ENCODE measurements at places on chromosomes 13 and 19.

DNA sequence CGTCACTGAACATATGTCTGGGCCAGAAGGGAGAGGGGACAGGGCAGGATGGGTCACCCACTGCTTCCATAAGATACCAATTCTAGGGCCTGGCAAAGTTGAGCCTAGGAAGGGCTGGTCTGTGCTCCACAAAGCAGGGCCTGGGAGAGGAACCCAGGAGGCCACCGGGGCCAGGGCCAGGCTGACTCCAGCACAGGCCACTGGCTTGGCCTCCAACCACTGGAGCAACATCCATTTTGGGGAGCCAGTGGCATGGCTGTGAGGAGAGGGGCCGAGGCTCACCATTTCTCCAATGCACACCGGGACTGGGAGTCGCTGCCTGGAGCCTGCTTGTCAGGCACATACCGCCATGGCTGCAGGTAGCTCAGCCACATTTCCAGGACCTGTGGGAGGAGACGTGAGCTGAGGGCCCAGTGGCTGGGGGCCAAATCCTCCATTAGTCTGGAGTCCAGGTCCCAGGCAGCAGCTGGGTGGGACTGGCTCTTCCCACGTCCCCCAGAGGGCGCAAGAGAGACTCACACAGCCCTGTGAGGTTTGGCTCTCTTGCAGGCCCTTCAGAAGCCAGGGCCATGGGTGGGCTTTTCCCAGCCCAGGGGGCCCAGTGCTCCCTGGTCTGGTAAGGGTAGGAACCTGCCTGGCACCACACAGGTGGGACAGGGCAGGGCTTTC lies 27.7 kb downstream of the TUBA3C start:
- DNase-seq: no peak

GRCh38 chr13:28548468-28548867 lies 53.5 kb upstream of the FLT1 start:
- DNase-seq: no peak

GRCh38 chr13:49219647-49220035 lies 497 bp upstream of the MLNR start:
- no peak for DNase-seq

DNA sequence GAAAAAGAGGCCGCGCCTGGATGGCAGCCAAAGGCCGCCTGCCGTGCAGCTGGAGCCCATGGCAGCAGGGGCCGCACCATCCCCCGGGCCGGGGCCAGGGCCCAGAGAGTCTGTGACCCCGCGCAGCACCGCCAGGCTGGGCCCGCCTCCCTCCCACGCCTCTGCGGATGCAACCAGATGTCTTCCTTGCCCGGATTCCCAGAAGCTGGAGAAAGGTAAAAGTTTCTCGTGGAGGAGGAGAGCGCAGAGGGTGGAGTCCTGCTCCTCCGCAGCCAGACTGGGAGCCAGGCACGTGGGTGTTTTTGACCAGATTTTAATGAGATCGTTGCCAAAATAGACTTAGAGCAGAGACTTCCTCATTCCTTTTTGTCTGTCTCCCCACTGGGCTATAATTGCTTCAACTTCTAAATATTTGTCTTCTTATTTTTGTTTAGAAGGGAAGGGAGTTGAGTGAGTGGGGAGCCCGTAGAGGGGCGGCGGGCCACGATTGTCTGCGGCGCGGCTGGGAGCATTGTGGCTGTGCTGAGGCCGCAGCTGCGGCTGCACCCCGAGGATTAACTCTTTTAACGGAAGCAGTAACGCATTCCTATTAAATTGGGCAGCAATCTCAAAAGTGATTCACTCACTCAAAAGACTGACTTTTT lies 22.8 kb upstream of the NDUFS7 start:
- DNase-seq: no peak

GRCh38 chr13:30870049-30870884 lies 35.8 kb upstream of the MEDAG start:
- no peak for DNase-seq

DNA sequence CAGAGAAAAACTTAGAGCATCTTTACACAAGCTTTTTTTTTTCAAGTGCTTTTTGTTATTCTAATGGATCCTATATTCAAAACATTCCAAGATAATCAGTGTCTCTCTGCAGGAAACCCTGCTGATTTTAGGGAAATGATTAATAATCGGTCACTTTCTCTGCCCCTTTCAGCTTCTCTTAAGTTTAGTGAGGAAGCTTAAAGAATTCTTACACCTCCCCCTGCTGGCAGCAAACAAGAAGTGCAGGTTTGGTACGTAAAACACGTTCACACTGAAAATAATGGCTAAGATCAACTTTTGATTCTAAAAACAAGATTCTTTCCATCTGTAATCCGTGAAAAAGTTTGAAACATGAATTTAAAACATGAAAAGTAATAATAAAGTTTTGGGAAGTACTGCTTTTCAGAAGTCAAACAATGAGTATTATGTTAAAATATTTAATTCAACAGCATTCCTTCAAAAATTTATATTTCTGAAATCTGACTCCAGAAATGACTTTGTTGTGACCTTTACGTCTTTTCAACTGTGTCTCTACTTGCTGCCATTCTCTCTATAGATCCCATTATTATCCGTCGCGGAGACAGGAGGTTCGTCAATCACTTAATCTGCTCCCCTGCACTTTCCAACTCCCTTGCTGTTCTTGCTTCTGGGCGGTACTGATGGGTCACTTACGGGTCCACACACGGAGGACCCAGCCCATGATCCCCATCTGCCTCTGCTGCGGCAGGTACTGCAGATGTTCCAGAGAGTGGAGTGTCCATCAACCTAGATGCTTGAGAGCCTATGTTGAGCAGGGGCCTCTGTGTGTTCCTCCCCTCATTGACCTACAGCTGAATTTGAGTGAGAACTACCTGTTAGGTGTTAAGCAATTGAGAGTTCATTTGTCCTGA lies 203.1 kb upstream of the EDNRB start:
- no peak for DNase-seq

- no peak for DNase-seq
Measured at GRCh38 chr13:23377579-23377978, 55.9 kb downstream of the SACS start.

DNA sequence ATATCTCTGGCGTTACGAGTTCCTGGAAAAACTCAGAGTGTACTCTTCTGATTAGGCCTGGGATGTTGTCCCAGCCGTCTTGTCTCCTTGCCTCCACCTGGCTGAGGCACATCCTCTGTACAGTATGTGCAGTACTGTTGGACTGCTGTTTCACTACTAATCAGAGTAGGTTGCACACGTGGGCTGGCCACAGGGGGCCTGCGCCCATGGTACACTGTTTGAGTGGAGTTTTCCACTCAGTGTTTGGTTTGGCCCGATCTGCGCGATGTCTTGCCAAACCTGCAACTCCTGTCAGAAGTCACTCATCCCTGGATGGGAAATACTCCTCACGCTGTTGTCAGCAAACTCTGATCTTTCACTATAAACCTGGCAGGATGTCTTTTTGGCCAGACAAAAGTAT lies 189.6 kb upstream of the CSNK1A1L start:
- no peak for DNase-seq

GRCh38 chr13:59879281-59879680 lies 284.4 kb downstream of the DIAPH3 start:
- DNase-seq: no peak

DNA sequence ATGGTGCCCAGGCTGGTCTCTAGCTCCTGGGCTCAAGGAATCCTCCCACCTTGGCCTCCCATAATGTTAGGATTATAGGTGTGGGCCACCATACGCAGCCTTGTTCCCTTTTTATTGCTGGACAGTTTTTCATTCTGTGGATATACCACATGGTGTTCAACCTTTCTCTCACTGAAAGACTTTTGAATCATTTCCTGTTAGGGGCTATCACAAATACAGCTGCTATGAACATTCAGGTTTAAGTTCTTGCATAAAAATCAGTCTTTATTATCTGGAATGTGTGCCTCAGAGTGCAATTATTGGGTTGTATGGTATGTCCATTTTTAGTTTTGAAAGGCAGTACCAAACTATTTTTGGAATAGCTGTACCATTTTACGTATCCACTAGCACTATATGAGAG lies 647.2 kb downstream of the LIG4 start:
- no peak for DNase-seq

GRCh38 chr13:30142486-30143211 lies 164.7 kb downstream of the KATNAL1 start:
- no peak for DNase-seq

DNA sequence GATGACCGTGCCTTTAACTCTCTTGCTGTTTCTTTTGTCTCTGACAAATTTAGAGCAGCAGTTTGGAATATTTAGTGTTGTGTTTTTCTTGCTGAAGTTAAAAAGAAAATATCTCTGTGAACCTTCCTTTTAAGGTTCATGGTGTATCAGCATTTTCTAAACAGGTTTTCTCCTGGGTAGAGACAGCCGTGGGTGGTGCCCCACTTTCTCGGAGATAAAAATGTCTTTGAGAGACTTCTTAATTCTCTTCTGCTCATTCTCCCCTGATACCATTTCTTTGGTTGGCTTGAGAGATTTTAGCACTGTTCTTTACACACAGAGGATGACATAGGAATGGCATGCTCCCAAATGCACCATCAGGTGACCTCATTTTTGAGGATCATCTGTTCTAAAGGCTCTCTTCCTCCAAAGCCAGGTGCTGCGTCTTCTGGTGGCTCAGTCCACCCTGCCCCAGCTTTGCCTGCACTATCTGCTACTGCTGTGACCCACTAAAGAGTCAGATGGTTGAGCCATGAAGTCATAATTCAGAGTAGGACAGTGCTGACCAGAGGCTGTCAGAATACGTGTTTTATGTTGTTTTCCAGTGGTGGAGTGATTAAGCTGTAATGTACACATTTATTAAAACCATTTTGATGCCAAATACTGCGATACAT lies 90.3 kb upstream of the SLC10A2 start:
- DNase-seq: no peak

DNA sequence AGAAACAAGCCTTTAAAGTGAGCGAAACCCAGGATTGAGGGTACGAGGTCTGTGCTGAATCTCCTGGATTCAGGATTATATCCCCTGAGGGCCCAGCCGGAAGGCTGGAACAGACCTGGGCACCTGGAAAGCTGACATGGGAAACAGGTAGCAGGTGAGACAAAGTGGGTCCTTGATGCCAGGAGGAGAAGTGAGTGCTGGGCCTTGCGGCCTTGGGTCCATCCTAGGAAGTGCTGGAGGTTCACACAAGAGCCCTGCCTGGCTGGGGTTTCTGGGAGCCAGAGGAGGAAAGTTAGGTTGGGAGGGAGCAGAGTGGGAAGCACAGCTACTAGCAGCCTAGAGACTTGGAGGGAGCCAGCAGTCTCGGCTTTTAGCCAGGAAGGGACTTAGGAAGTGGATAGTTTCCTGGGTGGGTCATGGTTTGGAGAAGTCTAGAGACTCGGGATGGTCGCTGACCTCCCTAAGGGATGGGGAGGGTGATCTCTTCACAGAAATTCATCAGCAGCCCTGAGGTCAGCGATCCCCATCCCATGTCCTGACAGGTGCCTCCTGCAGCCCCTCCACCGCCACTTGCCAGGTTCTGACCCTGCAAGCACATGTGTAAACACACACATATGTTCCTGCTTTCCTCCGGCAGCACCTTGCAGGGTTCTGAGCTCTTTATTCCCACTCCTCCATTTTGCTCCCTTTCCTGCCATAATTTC lies 29.4 kb upstream of the ZNF492 start:
- DNase-seq: no peak

DNA sequence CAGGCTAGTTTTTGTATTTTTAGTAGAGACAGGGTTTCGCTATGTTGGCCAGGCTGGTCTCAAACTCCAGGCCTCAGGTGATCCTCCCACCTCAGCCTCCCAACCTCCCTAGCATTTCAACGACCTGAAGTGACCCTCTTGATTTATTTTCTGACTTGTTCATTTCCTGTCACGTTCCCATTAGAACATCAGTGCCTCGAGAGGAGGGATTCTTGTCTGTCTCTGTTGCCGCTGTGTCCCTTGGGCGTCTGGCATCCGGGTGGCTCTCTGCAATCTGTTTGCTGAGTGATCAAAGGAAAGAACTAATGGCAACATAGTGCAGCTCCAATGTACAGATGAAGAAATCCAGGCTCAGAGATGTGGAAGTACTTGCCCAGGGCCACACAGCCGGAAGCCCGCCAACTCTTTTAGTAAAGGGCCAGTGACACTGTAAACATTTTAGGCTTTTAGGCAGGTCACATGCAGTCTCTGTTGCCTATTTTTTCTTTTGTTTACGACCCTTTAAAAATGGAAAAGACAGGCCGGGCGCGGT lies 47.5 kb downstream of the NFIC start:
- DNase-seq: no peak

GRCh38 chr13:85806553-85807175 lies 7.4 kb upstream of the SLITRK6 start:
- DNase-seq: no peak

DNA sequence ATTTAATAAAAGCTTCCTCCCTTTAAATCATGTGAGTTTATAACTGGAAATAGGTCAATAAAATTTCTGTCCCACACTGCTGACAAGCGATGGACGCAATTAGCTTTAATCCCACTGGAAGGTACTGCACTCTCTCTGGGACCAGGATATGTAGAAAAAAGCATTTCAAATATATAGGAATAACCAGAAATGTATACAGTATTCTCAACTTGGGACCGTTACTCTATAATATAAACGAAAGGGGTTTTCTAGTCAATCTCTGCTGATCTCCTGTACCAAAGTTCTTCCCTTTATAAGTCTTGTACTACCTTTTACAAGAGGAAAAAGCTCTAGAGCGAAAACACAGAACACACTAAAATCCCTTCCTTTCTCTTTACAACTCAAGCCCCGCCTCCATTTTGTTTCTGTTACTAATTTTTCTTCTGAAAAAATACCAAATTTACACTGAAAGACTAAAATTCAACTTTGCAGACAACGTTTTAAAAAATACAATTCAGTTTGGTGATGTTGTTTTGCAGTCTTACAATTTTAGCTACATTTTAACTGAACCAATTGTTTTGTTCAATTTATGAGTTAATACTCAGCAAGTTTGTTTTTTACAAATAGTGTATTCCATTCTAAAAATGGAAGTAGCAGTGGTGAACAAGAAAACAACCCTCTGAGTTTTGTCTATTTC lies 1.7 kb upstream of the USPL1 start:
- DNase-seq: no peak

DNA sequence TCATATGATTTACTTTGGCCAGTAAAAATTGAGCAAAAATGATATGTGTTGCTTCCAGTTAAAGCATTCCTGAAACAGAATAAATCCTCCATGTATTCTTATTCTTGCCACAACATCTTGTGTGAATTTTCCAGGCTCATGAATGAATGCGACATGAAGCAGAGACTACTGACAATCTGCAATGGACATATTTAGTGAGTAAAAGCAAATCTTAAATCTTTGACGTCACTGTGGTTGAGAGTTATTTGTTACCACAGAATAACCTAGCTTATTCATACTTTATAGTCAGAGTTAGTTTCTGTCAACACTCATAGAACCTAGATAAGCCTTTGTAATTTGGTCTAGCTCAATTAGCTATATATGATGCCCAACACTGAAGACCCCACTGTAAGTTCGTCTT lies 1443.1 kb downstream of the PCDH9 start:
- no peak for DNase-seq

- no peak for DNase-seq
Measured at GRCh38 chr13:77800219-77800618, 102.7 kb downstream of the SLAIN1 start.

DNA sequence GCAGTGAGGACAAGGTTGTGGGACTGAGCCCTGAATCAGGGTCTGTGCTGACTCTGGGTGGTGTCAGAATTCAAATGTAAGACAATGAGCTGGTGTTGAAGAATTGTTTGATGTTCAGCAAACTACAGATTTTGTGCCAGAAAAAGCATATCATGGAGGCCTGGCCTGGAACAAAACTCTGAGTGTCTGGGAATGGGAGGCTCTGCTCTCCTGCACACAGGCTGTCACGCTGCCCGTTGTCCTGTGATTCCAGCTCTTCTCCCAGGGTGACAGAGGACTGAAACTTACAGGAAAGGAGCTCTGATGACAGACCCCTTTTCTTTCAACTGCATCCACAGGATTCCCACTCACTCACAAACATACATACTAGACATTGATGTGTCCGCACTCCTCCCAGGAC lies 120.1 kb downstream of the ZNF486 start:
- no peak for DNase-seq

- DNase-seq: peak; percentile 38
Measured at GRCh38 chr19:18086590-18087138, at the start of gene IL12RB1. Gene IL12RB1 (minus strand): TSS chr19:18086934. CDS start chr19:18086823, 111 bp downstream.

Data from T-helper 9 cell (primary cell).